ENCODE measurements at places on chromosomes 11 and 22. TPM values are rescaled to one million over a fixed set of nuclear protein-coding genes. Genes with fewer than 3 reads are reported as not detected.

- DNase-seq = no peak
Measured at GRCh38 chr11:33970984-33971466, 79.1 kb upstream of the LMO2 start.

KCNK4 gene
- 2.3 TPM for total RNA-seq

GRCh38 chr22:31828739-31829138 lies 74.9 kb downstream of the DEPDC5 start:
- DNase-seq = no peak

GRCh38 chr11:83801799-83802198 lies 515.6 kb upstream of the CCDC90B start:
- no peak for DNase-seq

SIK3 gene
- total RNA-seq = 110 TPM

GRCh38 chr11:61580271-61580888 lies 496 bp downstream of the SYT7 start:
- no peak for DNase-seq
